Cerebellar nuclear complex (tissue), 1 donor: ENCODE measurements at places on chromosomes 2 and 18.

- DNase-seq = no peak
Observed at GRCh38 chr18:63545000-63545399, 2.8 kb downstream of the SERPINB12 start.

- no peak for DNase-seq
Observed at GRCh38 chr2:54435325-54436226, 20.6 kb upstream of the SPTBN1 start.

DNA sequence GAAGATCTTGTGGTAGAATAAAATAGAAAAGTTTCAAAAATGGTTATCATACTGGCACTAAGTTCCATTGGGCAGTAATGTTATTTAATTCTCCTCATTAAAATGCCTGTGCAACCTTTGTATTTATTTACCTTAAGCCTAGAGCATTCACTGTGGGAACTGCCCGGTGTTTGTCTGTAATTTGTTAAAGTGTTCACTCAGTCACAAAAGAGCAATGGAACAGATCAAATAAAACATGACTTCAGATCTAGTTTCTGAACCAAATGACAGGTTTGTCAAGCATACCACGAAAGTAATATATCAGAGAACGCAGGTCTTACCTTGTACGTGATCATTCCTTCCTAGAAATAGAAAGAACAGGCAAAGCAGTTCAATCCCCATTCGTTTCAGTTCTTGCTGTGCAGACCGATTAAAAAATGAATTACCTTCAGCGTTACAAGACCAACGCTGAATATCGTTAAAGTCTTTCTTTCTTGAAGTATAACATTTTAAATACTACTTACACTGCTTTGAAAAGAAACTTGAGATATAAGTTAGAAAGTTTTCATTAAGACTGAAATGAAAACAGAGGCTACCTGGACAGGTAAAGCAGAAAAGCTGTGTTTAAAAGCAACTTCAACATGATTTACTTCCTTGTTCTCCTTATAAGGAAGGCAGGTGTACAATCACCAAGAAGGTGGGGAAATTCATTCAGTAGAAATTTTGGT, at the start of gene ITGB6:
Gene ITGB6 (minus strand): TSS at position 590 of the 707 bp plus-strand sequence. CDS start 209 bp downstream, at position 381.
- no peak for DNase-seq

GRCh38 chr18:22195052-22195451, 25.7 kb downstream of the GATA6 start:
- DNase-seq = no peak

DNA sequence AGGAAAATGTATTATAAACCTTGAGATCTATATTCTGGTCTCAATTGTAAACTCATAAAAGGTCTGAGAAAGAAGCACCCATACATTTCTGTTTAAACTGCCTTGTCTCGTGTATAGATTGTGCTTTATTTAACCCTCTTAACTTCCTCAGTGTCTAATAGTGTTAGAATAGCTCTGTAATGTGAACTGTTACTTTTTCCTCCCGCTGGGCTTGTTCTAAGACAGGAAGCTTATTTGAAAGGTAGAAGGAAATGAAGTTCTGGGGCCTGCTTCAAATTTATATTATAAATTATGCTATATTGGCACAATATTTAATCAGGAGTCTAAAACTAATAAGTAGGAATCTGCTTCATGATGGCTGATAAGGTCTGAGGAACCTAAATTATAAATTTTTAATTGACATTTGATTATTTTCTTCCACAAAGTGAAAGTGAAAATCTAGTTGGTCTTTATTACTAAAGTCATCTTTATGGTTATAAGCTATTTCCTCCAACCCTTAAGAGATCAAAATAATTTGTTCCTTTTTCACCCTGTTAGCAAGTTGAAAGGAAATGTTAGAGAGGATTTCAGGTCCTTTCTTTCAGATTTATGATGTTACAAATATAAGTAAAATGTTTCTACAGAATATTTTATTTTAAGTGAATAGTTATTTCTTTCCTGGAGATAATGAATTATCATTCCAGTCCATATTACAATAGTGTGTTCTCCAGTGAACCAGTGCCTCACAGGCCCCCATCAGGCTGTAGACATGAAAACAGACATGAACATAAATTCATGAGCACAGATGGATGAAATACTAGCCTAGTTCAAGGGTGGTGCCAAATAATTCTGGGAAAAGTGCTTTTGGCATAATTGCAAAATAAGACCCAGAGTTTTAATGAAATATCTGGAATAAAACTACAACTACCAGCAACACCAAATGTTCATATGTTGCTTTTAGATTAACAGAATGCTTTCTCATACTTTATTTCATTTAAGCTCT, 7.9 kb downstream of the MFSD6 start:
- DNase-seq = no peak

DNA sequence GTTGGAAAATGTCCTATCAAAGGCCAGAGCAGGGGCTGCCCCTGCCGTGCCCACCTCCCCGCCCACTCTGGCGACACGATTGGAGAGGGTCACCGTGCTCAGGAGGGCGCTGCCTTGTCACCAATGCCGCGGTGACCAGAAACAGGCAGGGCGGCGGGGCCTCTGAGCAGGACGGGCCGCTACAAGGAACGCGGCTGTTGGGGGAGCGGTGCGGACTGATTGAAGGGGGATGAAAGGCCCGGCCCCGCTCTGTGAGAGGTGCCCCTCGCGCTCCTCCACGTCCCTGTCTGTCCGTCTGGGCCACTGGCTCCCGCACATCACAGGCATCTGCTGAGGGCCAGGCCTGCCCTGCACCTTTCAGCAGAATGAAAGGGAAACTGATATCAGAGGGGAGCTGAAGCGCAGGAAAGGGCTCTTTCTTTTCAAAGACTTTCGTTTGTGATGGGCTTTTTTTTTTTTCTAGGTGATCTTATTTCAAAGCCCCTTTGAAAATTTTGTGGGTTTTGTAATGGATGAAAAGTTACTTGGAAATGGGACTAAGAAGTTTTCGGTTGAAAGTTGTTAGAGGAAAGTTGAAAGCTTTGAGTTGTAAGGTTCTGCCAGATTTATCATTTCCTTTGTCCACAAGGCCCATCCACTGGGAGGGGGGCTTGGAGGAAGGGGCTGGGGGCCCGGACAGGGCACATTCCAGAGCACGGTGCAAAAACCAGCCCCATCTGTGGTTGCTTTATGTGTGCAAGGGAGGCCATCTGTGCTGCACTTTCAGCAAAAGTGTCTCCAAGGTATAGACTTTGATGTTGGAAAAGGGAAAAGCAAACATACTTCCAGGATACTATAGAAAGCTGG, 244.2 kb downstream of the KLHL29 start:
- DNase-seq = no peak

DNA sequence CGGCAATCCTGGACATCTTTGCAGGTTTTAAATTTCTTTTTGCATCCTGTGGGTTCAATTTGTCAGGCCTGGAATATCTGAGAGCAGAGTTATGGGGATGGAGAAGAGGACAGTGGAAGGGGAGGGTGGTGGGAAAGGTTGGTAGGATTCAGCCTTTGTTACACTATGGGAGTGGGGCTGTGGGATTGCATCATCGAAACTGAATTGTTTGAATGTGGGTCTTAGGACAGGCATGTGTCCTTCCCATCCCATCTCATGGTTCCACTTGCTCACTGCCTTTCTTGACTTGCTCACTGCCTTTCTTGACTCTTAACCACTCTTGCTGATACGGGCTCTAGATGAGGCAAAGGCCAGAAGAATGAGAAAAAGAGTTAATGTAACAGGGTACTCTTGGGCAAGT, 12.9 kb downstream of the IGFBP2 start:
- DNase-seq = no peak

- DNase-seq = no peak
Observed at GRCh38 chr2:100015849-100016248, 126.5 kb downstream of the AFF3 start.

GRCh38 chr2:187617905-187618304, 63.7 kb upstream of the TFPI start:
- no peak for DNase-seq

GRCh38 chr18:48922801-48923730, 27.7 kb downstream of the SMAD7 start:
- DNase-seq = no peak

- DNase-seq = no peak
Observed at GRCh38 chr2:74267068-74267467, 68.7 kb downstream of the MTHFD2 start.

DNA sequence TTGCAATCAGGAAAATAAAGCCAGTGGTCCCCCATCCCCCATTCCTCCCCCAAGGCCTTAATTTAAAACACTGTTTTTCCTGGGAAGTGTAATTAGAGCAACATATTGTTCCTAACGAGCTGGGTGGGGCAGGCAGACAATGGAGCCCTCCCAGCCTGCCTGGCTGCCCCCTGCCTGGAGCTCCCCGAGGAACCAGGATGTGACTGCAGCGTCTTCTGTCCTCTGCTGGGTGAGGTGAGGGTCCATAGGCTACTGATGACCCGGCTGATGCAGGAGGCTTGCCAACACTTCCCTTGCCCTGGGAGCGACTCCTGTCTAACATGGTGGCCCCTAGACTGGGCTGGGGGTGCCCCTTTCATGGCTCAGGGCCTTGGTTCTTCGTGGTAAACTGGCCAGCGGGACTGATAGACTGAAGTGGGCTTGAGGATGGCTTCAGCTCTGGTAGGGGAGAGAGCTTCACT, 152.4 kb downstream of the DYSF start:
- no peak for DNase-seq

DNA sequence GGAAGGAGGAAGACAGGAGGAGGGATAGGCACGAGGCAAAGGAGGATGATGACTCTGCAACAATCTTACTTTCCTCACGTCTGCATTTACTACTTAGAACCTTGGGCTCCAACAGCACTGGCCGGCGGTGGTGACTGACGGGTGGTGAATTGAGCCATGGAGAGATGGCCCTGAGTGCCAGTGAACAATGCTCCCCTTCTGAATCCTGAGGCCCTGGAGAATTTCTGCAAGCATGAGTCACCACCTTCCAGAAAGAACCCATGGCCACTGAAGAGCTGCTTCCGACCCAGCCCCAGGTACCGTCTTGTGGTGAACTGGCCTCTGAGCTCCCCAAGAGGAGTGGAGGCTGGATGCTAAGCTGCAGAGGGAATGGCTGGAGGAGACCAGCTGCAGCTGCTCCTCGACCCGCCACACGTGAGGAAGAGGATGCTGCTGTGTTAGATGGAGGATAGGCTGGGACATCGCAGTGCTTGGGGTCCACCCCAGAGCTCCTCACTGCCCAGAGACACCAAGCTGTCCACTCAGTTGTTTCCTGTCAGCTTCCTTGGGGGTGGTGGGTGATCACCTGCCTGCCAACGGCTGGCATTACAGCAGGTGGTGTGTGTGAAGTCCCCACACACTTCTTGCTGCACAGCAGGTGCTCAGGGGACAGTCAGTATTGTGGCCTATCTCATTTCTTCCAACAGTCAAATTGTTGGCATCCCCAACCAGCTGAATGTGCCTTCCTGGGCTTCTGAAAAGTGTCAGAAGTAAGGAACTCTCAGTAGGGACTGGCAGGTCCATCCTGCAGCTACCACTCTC, 186.5 kb upstream of the ID2 start:
- no peak for DNase-seq
